Effector memory CD8-positive, alpha-beta T cell (primary cell): ENCODE measurements at places on chromosomes 6 and 20.

DNA sequence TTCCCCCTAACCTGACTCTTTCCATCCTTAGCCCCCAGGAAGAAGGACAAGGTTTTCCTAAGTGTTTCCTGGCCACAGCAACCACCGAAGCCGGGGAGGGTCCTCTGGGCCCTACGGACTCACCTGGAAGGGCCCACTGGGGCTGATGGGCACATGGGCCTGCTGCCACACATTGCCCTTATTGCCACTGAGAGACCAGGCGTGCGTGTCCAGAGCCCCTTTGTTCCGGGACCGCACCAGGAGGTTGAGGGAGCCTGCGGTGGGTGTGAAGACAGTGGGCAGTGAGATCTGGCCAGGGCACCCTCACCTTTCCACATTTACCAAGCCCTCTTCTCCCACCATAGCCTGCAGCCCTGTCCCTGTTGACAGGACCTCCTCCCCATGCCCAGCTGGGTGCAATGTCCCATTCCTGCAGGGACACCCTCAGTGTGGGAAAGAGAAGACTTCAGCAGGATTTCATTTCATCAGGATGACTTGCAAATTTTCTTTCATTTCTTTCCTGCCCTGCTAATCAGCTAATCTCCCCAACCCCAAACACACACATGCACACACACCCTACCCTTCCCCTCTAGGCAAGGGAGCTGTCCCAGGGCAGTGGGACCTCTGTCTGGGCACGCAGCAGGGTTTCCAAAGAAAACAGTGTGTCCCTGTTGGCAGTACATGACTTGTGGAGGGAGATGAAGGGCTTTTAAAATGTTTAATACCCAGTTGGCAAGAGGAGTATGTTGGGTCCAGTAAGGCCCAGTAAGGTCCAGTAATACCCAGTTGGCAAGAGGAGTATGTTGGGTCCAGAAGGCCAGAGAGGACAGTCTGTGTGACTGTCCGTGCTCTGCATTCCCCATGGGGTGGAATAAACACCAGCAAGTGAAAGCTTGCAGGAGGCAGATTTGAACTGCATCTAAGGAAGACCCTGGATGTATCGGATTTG is 59.0 kb downstream of the MDGA1 start:
- no peak for DNase-seq

DNA sequence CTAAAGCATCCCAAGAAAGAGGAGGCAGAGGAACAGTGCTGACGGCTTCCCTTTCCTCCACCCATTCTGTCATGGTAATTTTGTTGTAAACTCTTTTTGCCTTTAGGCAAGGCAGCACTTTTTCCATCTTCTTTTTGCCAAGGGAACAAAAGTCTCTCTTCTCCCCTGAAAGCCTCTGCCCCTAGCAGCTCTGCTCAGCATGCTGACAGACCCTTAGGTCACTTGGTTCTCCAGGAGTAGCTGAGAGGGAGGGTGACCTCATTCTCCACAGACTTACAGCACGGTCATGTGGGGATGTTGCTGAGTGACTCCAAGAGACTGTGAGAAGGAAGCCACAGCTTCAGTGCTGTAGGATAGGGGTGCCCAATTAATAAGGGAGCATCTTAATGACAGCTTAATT is 81.1 kb upstream of the RALGAPA2 start:
- no peak for DNase-seq

- DNase-seq, result no peak
Observed at GRCh38 chr20:32485770-32486478, 99.2 kb downstream of the NOL4L start.

DNA sequence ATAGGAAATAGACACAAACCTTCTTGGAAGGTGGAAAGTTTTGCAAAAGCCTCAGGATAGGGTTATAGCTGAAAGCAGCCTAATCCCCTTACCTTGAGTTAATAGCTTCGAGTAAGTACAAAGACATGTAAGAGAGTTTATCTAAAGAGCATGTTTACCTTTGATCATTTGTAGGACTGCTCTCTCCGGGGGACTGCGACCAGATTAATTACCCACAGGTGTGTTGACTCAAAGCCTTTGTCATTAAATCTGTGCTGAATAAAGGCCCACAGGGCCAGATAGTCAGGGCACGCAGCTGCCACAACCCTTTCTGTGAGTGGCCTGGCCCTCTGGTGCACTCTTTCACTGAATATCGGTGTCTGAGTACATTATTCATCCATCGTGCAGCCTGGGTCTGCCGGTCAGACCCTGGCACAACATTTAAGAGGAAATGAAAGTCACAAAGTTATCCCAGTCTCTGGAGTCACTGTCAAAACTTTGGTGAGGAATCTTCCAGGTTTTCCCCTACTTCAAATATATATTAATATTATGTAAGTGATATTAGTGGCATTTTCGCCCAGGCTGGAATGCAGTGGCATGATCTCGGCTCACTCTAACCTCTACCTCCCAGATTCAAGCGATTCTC is 5.4 kb upstream of the MICA start:
- DNase-seq, result no peak

DNA sequence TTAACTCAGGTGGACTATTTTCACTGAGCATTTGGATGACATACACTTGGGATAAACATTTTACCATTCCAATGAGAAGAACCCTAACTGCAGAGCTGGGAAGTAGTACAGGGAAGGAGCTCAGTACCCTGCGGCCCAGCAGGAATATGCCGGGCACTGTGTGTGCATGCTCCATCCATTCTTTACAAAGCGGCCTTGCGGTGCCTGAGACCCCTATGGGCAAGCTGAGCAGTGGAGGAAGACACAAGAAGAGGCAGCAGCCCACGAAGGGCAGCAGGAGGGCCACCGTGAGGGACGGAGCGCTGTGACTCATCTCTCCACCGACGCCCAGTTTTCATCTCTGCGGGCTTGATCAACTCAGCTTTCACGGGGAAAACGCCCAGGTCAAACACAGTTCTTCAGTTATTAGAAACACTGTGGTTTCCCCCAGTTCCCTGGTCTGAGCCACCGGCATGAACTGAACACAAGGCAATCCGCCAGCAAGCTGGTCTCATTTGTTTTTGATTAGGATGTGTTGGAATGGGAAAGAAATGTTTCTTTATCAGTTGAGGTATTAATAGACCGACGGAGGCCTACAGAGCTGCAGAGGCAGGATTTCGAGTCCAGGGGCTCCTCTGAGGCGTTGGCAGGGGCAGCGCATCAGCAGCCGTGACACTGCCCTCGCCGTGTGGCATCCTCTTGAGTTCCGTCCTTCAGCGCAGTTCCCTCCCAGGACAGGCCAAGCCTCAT is 44.9 kb downstream of the IRF4 start:
- no peak for DNase-seq

GRCh38 chr6:8536122-8536521 is 100.8 kb upstream of the SLC35B3 start:
- DNase-seq, result no peak

- no peak for DNase-seq
Observed at GRCh38 chr6:148881593-148882311, 134.9 kb downstream of the UST start.

- DNase-seq, result peak; percentile 21
Observed at GRCh38 chr6:148203970-148204369, 138.7 kb upstream of the SASH1 start.

GRCh38 chr20:8542110-8542486 is 410.0 kb downstream of the PLCB1 start:
- no peak for DNase-seq

DNA sequence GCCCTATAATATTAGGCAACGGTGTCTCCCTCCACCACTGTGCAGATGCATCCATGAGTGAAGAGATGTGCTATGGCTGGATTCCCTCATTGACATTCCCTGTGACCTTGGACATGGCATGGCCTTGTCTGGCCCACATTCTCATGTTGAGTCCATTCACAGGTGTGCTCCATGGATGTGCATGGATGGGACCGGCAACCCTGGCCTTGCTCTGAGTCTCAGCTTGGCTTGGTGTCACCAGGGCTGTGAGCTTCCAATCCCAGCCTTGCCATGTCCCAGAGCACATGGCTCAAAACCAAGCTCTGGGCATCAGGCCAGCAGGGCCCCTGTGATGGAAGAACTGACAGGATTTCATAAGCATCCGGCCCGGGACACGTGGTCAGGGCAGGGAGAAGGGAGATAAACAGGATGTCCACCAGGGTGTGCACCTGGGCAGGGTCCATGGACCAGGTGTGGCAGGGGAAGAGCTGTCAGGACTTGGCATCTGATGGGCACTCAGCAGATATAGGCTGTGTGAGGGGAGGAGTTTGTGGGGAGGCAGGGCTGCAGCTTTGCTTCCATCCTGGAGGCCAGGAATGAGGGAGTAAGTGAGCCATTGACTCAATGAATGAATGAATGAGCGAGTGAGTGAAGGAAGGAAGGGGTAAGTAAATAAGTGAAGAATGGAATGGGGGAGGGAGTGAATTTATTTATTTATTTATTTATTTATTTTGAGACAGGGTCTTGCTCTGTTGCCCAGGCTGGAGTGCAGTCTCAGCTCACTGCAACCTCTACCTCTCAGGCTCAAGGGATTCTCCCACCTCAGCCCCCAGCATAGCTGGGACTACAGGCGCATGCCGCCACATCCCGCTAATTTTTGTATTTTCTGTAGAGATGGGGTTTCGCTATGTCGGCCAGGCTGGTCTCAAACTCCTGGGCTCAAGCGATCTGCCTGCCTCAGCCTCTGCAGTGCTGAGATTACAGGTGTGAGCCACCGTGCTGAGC is 15.7 kb downstream of the NRSN2 start:
- DNase-seq, result no peak

- DNase-seq, result no peak
Observed at GRCh38 chr6:159302594-159302992, 133.4 kb downstream of the FNDC1 start.

- DNase-seq, result peak; percentile 78
Observed at GRCh38 chr6:16238057-16238962, at the start of gene GMPR. GMPR (plus strand) TSS chr6:16238587; CDS start chr6:16238694, 107 bp downstream.

DNA sequence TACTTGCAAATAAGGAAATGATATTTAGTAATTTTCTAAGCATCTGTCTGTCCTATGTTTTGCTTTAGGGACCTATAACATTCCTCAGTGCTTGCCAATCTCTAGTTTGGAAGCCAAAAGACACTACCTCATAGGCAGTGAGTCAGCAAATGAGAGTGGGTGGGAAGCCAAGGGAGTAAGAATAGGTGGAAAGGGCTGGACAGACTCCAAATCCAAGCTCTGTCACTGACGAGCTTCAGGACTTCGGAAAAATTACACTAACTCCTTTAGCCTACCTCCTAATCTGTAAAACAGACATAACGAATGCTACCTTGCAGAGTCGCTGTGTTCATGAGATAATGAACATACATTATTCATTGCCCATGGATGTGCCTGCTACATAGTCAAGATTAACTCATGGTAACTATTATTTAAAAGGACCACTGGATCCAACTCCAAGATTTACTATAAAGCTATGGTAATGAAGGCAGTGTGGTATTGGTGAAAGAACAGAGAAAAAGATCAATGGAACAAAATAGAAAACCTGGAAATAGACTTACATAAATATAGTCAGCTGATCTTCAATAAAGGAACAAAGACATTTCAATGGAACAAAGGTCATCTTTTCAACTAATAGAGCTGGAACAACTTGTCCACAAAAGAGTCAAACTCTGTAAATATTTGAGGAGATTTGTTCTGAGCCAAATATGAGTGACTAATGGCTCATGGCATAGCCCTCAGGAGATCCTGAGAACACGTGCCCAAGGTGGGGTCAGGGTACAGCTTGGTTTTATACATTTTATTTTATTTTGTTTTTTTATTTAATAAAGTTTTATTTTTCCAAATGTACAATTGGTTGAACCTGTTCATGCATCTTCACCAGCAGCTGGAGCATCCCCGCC is 64.1 kb downstream of the FAM50B start:
- DNase-seq, result no peak

DNA sequence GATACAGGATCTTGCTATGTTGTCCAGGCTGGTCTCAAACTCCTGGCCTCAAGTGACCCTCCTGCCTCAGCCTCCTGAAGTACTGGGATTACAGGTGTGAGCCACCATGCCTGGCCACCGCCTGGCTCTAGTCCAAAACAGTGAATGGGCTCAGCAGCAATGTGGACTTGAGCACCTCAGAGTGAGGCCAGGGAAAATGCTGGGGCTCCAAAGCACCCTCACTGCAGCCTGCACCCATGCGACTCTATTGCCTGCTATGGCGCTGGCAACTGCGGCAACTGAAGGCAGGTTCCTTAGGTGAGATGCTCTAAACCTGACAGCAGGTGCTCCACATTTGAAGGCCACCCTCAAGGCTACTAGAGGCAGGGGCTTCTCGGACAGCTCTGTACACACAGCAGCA is 26.5 kb downstream of the MAP1LC3A start:
- no peak for DNase-seq
